Activated T-cell treated with anti-CD3 and anti-CD28 coated beads, Interleukin-2, amount 50 U/mL, for 48 hours (primary cell): ENCODE measurements at places on chromosomes 4 and X.

DNA sequence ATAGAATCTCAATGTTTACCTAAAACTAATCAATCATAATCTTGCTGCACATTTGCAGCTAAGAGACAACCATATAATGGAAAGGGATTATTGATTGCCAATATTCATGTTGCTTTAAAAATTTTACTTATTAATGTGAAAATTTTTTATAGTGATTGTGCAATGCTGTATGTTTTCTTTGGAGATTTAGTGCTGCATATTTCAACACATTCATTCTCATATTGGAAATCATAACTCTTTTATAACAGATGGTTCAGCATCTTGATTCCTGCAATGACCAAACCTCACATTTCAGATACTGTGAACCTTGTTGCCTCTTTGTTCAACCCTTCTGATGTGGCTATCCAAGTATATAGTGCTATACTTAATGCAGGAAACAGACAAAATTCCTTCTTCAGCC lies 502.6 kb downstream of the C4orf33 start:
- no peak for DNase-seq

GRCh38 chr4:7778510-7779431 lies 160.9 kb downstream of the AFAP1 start:
- no peak for DNase-seq

DNA sequence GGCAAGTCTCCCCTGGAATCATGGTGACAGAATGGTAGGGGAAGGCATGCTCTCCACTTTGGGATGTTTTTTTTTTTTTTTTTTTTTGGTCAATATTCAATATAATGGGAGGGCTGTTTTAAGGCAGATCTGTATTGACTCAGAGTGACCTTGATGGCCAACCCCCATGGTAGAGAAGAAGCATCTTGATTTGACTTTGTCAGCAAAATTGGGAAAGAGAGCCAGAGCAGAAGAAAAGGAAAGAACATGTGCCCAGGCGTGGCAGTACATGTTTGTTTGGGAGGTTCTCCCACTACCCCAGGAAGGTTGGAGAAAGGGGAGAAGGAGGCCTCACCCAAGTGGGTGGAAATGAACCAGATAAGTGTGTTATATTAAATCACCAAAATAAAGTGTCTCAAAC lies 62.2 kb upstream of the TBC1D9 start:
- DNase-seq = no peak

DNA sequence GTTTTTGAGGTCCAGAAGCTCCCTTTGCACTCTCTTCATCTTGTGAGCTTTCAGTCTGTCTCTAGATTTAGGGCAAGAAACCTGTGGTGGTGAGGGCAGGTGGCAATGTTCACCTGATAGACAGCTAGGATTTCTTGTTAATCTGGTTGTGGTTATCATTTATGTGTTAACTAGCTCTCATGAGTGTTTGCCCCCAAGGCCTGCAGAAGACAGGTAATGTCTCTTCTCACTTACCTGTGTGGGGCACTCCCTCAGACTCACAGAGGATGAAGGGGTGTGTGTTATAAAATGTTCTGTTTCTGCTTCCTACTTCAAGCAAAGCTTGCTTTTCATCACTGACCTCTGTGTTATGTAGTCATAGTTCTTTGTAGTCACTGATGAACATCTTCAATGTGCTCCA lies 17.8 kb downstream of the EGF start:
- no peak for DNase-seq

DNA sequence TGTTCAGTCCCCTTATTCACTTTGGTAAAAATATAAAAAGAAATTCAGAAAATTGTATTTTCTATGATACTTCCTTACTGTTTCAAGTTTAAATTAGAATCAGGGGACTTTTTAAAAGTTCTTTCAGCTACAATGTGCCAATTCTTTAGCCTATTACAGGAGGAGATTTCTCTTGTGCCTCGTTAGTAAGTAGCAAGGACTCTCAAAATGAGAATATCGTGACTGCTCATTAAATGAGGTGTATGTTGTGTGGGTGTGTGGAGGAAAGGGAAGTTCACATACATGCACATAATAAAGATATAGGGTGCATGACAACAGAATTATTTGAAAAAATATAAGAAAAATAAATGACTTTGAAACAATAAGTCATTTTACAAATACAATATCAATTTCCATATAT lies 190.5 kb downstream of the DTHD1 start:
- no peak for DNase-seq
